ENCODE measurements at places on chromosomes 7 and 10.

- DNase-seq, result no peak
Measured at GRCh38 chr10:104350127-104350635, 3.5 kb upstream of the CFAP58 start.

DNA sequence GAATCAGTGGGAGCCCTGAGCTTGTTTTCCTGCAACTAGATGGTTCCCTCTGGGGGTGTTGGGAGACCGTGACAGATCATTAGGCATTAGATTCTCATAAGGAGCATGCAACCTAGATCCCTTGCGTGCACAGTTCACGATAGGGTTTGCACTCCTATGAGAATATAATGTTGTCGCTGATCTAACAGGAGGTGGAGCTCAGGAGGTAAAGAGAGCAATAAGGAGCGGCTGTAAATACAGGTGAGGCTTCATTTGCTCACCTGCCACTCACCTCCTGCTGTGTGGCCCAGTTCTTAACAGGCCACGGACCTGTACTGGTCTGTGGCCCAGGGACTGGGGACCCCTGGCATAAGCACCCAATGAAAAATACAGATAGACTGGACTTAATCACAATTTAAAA, 10.7 kb downstream of the SLC26A3 start:
- DNase-seq, result no peak

- DNase-seq, result no peak
Measured at GRCh38 chr7:132125096-132125495, 451.2 kb downstream of the PLXNA4 start.

DNA sequence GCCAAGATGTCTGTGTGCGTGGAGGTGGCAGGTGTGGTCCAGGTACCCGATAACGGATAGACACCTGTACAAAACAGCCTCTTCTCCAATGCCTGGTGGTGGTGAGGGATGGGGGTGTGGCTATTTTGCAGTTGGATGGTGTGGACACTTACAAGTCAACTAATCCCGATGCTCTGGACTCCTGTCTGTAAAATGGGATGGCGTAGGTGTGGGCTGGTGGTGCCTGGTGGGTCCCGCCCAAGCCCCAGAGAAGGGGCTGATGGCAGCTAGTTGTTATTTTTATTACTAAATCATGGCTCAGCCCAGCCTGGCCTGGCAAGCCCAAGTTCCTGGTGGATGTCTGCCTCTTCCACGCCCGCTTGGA, 22.3 kb downstream of the GTF2IRD1 start:
- DNase-seq, result no peak

- DNase-seq, result no peak
Measured at GRCh38 chr10:76341740-76342139, 910.3 kb downstream of the LRMDA start.

- no peak for DNase-seq
Measured at GRCh38 chr7:359766-360361, 69.9 kb downstream of the FOXL3 start.

- no peak for DNase-seq
Measured at GRCh38 chr7:46871516-46871915, 710.4 kb downstream of the TNS3 start.

DNA sequence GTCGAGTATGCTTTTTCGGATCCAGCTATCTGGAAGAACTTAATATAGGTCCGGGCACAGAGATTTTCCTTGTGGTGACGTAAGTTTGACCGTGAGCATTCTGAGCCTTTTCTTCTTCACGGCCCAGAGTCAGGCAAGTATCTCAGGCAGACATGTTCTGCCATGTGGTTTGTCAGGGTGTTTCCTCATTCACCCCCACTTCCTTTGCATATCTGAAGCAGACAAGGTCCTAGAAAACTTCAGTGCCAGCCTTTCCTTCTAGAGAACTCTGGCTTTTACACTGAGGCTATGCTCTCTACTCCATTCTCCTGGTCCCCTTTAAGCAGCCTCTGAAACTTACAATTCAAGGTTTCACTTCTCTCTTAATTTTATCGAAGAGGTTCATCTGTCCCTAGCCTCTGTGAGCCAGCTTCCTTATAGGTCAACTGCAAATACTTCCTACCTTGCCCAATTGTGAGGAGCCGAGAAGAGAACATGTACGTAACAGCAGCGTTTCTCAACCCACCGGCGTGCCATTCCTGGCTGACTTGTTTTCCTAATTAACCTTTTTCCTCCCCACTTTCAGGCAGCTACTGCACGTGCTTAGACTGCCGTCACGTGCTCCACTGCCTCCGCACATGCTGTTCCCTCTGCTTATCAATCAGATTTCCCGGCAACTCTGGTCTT, 47.3 kb downstream of the CDCA7L start:
- DNase-seq, result no peak

GRCh38 chr7:2350861-2351260, 3.8 kb upstream of the EIF3B start:
- no peak for DNase-seq

- peak; percentile 23 for DNase-seq
Measured at GRCh38 chr7:23373151-23374004, 74.2 kb downstream of the MALSU1 start.

- DNase-seq, result no peak
Measured at GRCh38 chr10:62461120-62461519, 87.0 kb downstream of the ZNF365 start.

DNA sequence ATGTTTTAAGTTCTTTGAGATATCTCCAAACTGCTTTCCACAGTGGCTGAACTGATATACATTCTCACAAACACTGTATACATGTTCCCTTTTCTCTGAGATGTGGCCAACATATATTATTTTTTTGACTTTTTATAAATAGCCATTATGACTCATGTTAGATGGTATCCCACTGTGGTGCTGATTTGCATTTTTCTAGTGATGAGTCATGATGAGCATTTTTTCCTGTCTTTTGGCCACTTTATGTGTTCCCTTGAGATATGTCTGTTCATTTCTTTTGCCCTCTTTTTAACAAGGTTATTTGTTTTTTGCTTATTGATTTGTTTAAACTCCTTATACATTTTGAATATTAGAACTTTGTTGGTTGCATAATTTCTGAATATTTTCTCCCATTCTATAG, 1055.1 kb downstream of the NXPH1 start:
- no peak for DNase-seq

- peak; percentile 77 for DNase-seq
Measured at GRCh38 chr7:63925626-63926460, 72.8 kb upstream of the ZNF722 start.

- DNase-seq, result no peak
Measured at GRCh38 chr10:72334196-72334824, 20.4 kb downstream of the DNAJB12 start.

GRCh38 chr10:113113918-113114317, 163.9 kb downstream of the TCF7L2 start:
- DNase-seq, result no peak

- DNase-seq, result no peak
Measured at GRCh38 chr7:8206956-8207355, 55.0 kb downstream of the ICA1 start.

- DNase-seq, result no peak
Measured at GRCh38 chr10:124866812-124867211, 65.2 kb downstream of the ABRAXAS2 start.

- DNase-seq, result peak; percentile 57
Measured at GRCh38 chr7:35537067-35538023, 157.6 kb downstream of the HERPUD2 start.

DNA sequence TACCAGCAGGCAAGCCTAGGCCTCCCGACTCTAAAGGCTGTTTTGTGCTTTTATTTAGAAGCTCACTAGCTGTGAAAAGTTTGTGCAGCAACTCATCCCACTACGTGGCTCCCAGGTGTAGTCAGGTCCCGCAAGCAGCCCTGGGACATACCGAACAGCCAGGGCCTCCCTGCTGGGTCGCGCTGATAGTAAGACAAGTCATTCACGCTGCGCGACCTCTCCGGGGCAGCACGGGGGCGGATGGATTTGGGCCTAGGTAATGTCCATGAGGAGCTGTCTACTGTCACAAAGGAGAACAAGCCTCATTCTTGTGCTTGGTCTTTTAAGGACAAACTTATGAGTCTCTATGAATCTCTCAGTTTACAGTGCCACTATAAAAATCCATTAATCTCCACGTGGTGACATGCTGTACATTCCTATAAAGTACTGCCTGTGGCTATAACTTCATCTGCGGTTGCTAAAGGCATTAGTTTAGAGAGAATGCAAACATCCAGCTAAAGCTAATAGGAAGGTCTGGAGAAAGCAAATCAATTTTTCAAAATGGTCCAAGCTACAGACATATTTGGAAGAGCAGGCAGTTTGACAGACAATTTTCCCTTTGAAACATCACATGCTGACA, 546.8 kb downstream of the PHTF2 start:
- no peak for DNase-seq

GRCh38 chr10:63727636-63728035, 206.4 kb downstream of the REEP3 start:
- no peak for DNase-seq

DNA sequence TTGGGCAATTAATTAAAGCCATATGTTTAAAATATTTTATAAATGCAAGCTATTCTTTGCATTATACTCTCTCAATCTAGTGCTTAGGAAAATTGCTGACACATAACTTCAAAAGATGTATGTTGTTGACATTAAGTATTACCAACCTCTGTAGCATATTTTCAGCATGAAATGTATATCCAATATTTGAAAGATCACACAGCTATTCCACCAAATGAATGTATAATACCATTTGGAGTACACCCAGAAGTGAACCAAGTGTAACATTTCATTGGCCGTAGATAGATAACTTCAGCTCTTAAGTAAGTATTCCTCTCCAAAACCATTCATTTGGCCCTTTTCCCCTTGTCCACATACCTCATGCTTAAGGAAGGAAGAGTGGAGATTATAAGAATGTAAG, 104.6 kb downstream of the HECTD2 start:
- DNase-seq, result no peak

DNA sequence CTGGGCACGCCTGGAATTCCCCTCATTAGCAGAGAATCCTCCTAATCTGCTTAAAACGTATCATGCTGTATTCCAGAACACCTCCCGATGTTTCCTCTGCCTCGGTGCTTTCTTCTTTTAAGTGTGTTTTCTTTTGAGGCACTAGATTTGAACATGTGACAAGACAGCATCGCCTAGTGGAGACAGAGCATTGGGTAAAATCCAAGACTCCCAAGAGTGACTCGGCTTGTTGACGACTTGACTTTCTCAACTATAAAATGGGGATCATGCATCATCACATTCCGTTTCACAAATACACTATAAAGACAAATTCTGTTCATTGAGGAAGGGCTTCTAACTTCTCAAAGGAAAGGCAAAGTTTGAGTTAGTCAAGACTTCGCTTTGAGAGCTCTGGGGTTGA, 105.6 kb upstream of the RNF32 start:
- DNase-seq, result no peak

GRCh38 chr7:33563651-33564050, 341.7 kb upstream of the BMPER start:
- DNase-seq, result no peak
